Skeletal muscle cell (primary cell): ENCODE measurements at places on chromosomes 4 and X.

- DNase-seq, result no peak
Observed at GRCh38 chrX:47316276-47317025, 53.9 kb upstream of the ZNF157 start.

DNA sequence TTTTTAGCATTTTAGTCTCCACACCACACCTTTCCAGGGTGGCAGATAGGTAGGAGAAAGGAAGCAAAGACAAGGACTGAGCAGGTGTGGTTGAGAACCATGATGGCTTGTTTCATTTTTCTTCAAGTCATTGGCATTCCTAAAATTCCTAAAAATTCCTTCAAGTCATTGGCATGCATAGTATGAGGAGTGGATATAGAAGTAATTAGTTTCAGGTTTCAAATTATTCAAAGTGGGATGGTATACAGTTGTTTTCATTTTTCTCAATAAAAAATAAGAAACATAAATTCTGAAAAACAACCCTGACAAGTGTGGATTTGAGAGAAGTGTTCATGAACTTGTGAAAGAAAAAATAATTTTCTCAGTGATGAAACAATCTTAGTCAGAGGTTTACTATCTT, 22.3 kb upstream of the HERC3 start:
- no peak for DNase-seq

GRCh38 chr4:73593631-73594241, 26.5 kb downstream of the RASSF6 start:
- no peak for DNase-seq

DNA sequence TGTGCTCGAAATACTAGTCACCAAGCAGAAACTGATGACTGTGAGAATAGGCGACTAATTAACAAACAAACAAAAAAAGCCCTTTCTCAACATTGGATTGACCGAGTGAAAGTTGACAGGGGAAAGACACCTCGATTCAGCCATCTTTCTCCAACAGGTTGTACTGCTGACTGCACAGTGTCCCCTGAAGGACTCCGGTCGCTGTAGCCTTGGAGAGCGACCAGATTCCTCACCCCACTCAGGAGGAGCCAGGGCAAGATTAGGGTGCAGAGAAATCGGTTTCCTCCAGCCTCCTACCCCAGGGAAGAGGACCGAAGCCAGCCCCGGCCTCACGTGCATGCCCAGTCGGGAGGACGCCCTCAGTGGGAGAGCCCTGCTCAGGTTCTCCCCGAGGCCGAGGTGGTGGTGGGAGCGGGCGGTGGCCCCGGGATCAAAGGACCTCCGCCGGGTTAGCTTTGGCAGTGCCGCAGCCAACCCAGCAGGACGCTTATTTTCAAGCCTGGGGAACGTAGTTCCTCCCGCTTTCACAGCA, 1.1 kb upstream of the RAP1GDS1 start:
- no peak for DNase-seq

- no peak for DNase-seq
Observed at GRCh38 chrX:9074326-9074725, 40.4 kb upstream of the FAM9B start.

DNA sequence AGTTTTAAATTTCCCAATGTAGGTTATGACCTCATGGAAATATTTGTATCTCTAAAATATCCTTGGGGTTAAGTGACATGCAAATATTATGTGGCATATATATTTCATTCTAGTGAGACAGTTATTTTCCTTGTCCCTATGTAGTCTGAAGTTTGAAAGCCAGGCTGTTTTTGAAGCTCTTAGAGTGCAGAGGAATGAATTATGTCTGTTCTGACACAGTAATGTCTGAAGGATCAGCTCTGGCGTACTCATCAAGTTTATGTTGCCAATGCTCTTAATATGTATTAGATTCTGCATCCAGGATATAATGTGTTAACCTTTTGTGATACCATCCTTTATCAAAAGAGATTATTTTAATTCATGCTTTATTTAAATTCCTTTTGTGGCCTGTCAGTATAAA, 355.8 kb downstream of the PCDH7 start:
- no peak for DNase-seq

GRCh38 chrX:71660562-71661416, 6.6 kb upstream of the LOC101059915 start:
- DNase-seq, result no peak

DNA sequence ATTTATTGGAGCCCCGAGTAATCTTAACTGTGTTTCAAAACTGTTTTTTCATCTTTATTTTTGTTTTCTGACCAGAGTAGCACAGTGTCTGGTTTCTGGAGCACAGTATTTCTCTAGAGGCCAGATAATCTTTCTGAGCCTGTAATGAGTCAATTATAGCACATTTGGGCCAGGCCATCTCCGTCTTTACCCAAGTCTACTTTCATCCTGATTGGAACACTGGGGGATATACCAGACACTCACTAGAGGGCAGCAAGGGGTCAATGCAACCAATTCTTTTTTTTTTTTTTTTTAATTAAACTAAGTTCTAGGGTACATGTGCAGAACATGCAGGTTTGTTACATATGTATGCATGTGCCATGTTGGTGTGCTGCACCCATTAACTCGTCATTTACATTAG, 282.0 kb downstream of the ARHGAP24 start:
- no peak for DNase-seq

- DNase-seq, result no peak
Observed at GRCh38 chr4:153198719-153199118, 5.5 kb upstream of the TRIM2 start.

DNA sequence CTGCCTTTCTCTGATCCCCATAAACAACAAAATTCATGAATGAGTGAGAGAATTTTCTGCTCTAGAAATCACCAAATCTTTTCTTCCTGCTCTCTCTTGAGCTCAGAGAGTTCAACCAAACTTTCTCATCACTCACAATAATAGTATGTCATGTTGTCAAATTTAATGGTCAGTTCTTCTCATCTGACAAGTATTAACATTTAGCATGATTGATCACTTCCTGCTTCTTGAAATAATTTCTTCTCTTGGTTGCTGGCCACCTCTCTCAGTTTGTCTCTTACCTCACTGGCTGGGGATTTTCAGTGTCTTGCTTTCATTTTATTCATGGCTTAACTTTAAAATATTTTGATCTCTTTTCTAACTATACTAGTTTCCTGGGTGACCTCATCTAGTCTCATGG, 25.5 kb upstream of the FGF5 start:
- no peak for DNase-seq

- no peak for DNase-seq
Observed at GRCh38 chrX:109733613-109734083, 591 bp upstream of the ACSL4 start.

DNA sequence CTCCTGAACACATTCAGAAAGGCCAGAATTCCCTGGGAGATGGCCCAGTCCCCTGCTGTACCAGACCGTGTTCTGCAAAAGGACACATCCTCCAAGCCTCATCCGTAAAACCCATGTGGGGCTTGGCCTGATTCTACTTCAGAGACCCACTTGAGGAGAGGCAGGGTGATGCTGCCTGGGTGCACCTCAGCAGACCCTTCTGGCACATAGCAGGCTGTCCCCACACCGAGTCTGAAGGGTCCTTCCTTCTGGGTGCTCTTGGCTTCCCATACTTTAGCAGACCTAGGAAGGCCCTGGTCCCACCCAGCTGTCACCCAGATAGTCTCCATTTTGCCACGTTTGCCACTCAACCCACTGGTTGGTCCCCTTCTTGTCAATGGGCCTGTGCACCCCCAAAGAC, 270.1 kb upstream of the AGTR2 start:
- DNase-seq, result no peak

DNA sequence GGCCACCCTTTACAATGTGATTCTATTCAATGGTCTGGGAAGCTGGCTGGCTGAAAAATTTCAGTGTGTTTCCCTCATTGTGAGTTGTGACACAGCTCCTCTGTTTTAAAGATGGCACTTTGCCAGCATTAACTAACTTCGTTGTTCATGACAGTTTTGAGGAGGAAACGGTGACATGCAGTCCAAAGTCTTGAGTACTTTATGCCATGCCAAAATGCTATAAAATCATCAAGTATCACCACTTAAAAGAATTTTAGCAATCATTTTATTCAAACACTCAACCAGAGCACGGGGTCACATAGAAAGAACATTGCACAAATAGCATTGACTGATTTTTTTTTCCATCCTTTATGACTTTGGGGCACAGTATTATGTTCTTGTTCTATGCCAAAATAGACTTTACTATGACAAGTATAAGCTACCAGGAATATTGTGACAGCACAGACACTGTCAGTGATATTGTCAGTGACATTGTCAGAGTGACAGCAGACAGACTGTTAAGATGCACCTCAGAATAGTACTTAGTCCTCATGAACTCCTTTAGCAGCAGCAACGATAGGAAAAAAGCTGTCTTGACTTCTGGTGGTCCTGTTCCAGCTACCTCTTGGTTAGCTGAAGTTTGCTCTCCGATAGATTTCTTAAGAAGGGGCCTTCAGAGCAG, 46.7 kb downstream of the CXCL13 start:
- DNase-seq, result no peak

DNA sequence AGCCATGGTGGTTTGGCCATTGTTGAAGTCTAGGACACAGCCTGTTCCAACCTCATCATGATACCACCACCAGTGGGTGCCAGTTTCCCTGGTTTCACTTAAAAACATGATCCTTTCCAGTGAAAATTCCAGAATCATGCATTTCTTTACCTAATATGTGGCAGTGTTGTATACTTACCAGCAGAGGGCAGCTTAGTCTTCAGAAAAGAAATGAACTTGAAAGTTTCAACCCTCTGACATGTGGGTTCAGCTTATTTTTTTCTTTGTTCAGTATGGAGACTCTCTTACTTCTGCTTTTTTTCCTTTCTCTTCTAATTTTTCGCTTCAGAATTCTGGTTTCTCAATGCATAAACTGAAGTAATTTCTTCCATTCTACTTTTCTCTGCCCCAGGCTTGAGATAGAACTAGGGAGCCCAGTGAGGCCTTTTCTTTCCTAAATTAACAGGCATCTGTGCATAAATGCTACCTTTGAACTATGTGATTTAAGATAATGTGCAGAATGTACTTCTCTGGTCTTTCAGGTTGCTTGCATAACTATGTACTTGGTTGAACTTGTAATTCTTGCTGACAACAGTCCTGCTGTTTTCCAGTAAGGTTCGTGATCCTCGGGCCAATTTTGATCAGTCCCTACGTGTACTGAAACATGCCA, 10.7 kb downstream of the LIAS start:
- DNase-seq, result peak; percentile 54

DNA sequence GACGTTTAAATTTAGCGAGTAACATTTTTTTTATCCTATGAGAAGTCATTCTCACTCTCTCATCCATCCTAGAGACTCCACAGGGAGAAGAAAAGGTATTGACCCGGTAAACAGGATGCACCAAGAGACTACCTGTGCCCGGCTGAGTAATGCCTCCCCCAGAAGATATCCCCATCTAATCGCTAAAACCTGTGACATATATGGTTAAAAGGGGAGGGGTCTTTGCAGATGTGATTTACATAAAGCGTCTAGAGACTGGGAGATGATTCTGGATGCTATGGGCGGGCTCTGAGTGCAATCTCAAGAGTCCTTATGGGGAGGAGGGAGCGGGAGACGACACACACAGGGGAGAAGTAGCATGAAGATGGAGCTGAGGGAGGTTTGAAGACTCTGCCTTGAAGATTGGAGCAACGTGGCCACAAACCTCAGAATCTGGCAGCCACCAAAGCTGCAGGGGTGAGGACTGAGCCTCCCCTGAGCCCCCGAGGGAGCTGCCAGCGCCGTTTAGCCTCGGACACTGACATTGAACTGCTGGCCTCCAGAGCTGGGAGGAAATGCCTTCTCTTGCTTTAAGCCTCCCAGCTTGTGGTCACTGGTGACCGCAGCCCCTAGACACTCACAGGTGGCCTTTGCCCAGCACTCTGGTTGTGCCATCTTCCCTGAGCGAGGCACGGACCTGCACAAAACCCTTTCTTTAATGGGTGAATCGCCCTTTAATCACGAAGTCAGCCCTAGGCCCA, 11.2 kb downstream of the ABLIM2 start:
- no peak for DNase-seq

DNA sequence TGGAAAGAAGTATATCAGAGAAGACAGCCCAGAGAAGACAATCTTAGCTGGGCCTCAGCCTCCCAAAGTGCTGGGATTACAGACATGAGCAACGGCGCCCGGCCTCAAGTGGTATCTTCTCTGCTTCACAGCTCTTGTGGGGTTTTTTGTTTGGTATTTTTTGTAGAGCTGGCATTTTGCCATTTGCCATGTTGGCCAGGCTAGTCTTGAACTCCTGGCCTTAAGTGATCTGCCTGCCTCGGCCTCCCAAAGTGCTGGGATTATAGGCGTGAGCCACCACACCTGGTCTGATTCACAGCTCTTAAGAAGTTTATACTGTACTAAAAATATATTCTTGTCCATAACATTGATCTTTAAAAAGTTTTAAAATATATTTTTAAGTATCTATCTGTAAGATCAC, 12.4 kb downstream of the UTP3 start:
- no peak for DNase-seq

DNA sequence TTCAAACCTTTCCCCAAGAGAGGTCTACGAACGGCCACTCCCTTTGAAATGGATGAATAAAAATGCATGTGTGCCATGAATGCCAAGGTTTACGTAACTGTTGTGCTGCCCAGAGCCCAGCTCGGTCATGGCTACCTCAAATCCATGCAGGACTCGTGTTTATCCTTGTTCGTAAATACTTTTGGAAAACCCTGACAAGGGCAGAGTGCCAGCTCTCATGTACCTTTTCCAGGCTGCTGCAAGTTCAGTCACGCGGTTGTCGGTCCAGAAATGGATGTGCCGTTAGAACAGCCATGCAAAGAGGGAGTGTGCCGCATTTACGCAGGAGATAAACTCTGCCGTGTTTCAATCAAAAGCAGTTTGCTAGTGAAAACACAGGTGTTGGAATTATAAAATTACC, 123.4 kb downstream of the AMELX start:
- no peak for DNase-seq

DNA sequence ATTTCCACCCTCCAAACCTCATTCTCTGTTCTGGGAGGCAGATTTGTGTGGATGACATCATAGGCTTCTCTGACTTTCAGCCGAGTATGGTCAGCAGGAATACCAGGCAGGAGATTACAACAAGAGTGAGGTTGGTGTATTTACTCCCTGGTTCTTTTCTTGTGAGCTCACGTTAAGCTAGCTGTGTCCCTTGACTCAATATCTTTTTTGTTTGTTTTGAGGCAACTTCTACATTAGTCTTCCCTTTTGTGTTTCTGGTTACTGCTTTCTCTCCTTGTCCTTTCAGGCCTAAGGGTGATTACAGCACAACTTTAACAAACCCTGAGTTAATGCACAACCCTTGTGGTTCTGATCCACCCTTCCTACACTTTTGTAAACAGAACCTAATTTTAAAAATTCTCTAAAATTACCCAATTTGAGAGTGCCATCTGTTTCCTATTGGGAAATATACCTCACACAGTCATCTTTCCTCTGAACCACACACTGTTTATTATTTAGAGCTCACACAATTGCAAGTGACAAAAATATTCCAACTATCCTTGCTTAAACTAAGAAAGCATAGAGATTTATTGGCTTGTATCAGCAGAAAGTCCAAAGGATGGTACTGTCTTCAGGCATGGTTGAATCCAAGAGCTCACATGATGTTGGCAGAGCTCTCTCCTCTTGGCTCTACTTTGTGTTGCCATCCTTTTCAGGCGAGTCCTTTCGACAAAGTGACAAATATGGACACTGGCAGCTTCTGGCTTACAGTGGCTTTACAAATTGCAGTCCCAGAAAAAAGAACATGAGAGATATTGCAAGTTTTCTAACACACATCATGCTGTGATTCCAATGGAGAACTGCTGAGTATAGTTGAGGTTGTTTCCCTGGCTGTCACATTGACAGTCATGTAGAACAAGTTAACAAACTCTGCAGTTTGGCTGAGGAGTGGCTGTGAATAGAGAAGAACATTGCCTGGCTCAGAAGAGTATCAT, 150.5 kb upstream of the DDIT4L start:
- peak; percentile 24 for DNase-seq
